Frontal cortex (tissue), 4 donors: ENCODE measurements at places on chromosomes 12 and 14. TPM values are rescaled to one million over a fixed set of nuclear protein-coding genes. Genes with fewer than 3 reads are reported as not detected.

DNA sequence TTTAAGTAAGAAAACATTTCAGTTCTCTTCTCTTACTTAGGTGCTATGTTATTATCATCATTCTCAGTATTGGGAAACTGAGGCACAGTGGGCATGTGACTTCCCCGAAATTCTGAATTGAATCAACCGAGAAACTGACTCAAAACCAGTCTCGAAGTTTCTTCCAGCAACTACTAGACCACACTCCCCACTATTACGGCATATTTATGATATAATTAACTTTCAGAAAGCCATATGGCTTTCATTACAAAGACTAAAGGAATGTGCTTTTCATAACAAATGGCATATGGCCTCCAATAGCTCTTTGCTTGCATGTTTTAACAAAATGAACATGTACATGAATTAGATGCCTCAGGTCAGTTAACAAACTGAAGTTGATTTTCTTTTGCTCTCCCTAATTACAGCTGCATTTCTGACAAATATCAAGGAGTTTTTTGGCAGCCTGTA is 182.9 kb upstream of the SLC38A2 start:
- DNase-seq = no peak

GRCh38 chr12:1553987-1554982 is 40.1 kb downstream of the FBXL14 start:
- DNase-seq = no peak

GRCh38 chr12:121930862-121931261 is 12.5 kb downstream of the CFAP251 start:
- DNase-seq = no peak

DNA sequence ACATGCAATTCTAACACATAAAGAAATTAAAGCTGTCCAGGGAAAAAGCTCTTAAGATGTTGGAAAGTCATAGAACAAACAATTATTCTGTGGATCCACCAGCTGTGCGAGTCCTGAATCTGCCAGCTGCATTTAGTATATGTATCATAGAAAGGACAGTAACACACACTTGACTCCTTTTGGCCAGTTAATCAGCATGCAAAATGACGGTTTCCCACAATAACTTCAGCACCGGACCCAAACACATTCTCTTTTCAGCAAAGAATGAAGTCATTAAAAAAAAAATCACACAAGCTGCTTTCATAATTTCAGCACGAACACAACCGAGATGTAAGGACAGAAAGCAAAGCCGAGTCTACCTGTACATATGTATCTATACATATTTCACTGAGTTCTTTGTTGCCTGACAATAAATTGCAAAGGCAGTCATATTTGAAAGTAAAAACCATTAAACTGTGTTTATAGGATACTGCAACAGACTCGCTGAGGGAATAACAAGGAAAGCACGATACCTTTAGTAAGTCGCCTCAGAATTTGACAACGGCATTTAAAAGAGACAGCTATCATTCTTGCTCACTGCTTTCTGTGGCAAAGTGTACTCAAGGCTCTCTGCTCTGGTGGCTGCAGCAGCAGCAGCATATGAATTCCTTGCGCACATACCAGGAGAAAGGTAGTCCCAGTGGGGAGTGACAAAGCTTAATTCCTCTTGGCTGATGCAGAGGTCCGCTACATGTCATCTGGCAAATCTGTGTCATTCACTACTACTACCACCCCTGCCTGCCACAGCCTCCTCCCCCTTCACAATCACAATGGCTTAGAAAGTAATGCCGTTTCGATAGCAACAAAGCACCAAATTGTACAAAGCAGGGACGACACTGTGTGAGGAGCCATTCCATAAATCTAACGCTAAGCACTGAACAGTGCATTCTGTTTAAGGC is at the start of gene GRIP1:
GRIP1 (minus strand) TSS at position 739 of the 938 bp plus-strand sequence; CDS start at position 567, 172 bp downstream.
- no peak for DNase-seq

GRCh38 chr14:22487401-22487800 is 101.6 kb downstream of the DAD1 start:
- no peak for DNase-seq

Gene ANKS1B
- total RNA-seq = 329 TPM

DNA sequence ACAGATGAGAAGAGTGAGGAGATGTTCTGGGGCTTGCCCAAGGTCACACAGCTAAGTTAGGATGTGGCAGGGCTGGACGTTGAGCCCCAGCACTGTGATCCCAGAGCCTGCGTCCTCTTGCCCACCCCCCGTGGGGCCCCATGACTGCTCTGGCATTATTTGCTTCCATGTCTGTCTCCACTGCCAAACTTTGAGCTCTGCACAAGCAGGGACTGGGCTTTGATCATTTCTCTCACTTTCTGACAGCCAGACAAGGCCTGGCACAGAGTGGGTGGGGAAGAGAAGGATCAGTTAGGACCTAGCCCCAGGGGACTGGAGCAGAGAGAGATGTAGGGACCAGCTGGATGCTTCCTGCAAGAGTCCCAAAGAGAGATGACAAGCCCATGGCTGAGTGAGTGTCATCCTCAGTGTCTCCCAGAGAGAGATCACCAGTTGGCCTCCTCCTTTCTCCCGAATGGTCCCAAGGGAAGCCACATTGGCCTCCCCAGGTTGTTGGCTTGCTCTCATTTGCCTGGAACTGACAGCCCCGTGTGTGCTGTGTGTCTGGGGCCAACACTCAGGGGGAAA is 126.7 kb upstream of the PWP1 start:
- DNase-seq = no peak

Gene KCNC2
- 22.4 TPM for total RNA-seq

Gene DBX2
- 2.9 TPM for total RNA-seq

GRCh38 chr14:24379907-24380730 is 12.1 kb downstream of the NFATC4 start:
- DNase-seq = no peak

Gene MYH6
- total RNA-seq = not detected

Gene UNC119B
- 11.0 TPM for total RNA-seq

Gene KRT2
- not detected for total RNA-seq

DNA sequence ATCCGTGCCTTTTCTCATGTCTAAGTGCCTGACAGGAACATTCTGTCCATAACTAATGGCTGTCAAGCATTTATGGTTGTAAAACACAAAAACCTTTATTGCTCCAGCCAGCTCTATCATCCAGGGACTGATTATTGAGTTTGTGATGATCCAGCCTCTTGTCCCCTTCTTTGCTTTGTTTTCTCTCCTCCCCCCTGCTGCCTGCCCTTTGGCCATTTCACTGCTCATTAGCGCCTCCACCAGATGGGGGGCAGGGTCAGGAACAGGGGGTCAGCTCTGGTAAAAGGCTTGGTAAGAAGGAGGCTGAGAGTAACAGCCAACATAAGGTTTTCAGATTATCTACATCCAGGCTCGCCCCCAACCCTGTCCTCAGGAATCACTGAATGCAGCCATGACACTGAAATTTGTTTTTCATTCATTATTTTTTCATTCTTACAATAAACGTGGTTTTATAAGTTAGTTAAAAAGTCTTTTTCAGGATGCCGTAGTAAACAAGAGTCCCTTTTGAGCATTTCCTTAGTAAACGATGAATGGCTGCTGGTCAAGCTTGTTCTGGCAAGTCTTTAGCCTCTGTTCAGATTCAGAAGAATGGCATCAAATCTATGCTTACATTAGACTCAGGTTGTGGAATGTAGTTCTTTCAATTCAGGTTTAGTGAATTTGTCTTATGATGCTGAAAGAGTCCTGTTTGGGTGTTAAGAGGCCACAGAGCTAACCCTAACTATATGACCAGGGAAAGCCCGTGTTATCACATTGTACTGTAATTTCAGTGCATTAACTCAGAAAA is 21.7 kb downstream of the HMGA2 start:
- no peak for DNase-seq

Gene FZD10
- 0.41 TPM for total RNA-seq

Gene INSM2
- total RNA-seq = not detected

DNA sequence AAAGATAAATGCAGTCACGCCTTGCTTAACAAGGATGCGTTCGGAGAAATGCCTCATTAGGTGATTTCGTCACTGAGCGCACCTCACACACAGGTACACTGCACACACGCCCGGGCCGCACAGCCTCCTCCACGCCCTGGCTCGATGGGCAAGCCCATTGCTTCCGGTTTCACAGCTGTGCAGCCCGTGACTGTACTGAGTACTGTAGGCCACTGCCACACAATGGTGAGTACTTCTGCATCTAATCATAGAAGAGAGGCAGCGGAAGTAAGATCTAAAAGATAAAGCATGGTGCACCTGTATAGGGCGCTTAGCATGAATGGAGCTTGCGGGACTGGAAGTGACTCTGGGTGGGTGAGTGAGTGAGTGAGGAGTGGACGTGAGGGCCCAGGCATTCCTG is 4.3 kb downstream of the RIMBP2 start:
- DNase-seq = no peak

DNA sequence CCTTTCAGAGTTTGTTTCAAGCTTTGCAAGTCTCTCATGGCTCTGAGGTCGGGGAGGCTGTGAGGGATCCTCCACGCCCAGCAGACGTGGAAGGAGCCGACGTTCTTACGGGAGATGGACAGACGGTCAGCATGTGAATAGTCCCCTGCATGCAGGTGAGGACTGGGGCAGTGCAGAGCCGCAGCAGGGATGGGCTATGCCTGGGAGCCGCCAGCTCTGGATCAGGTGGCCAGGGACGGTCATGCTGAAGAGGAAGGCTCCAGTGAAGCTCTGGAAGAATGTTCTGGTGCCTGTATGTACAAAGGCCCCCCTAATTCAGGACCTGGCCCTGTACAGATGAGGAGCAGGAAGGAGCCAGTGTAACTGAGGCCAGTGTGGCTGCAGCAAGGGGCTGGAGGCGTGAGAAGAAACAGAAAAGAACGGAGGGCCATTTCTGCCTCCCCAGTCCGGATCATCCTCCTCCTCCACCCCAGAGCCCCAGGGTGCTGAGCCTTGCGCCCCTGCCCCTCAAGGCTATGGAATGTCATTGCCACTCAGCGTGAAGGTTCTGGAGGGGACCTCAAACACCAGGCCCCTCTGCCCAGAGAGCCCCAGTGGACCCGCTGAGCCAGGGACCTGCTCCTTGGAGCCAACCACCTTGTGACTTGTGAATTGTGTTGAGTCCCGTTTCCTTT is 96.8 kb upstream of the DIO3 start:
- DNase-seq = no peak

Gene SMIM41
- not detected for total RNA-seq

Gene SLC8A3
- total RNA-seq = 43.6 TPM

GRCh38 chr14:96409701-96410100 is 17.8 kb downstream of the AK7 start:
- no peak for DNase-seq

DNA sequence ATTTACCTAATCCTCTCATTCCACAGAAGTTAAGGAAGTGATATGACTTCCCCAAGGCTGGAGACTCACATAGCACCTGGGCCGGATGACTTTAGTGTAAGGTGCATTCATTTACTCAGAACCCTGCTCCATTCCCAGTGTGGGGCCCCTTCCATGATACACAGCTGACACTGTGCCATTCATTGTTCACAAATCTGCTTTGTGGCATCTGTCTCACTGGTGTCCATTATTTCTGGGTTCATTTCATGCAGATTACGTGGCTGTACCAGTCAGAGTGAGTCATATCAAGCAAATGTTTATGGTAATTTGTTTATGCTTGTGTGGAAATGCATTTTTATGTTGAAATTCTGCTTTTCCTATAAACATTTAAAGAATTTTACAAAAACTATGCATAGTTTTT is 5.2 kb downstream of the ANO4 start:
- no peak for DNase-seq

DNA sequence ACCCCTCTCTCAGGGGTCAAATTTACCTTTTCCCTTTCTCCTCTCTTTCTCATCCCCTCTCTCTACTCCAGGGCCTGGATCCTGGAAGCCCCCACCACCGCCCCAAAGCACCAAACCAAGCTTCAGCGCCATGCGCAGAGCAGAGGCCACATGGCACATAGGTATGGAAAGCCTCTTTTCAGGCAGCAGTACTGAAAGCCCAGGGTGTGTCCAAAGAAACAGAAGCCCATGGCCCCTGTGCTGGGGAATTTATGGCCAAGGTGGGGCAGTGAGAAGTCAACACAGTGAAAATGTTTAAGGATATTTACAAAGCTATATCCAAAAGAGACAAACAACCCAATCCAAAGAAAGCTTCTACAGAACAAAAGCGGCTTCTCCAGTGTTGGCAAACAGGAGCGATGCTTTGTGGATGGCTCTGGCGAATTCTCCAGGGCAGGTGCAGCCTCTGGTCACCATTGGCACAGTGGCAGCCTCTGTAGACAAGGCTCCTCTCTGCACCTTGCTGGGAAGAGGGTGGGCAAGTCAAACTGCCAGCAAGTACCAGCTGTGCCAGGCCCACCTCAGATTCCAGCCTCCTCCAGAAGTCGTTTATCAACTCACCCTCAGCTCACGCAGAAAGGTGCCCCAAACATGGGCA is 4.7 kb upstream of the CPNE6 start:
- no peak for DNase-seq

- DNase-seq = no peak
Measured at GRCh38 chr12:87406926-87407325, 622.3 kb downstream of the C12orf50 start.
